ENCODE measurements at places on chromosomes 16 and 17. TPM values are rescaled to one million over a fixed set of nuclear protein-coding genes. Genes with fewer than 3 reads are reported as not detected.

- DNase-seq = no peak
Measured at GRCh38 chr17:51937264-51937663, 221.2 kb downstream of the CA10 start.

DNA sequence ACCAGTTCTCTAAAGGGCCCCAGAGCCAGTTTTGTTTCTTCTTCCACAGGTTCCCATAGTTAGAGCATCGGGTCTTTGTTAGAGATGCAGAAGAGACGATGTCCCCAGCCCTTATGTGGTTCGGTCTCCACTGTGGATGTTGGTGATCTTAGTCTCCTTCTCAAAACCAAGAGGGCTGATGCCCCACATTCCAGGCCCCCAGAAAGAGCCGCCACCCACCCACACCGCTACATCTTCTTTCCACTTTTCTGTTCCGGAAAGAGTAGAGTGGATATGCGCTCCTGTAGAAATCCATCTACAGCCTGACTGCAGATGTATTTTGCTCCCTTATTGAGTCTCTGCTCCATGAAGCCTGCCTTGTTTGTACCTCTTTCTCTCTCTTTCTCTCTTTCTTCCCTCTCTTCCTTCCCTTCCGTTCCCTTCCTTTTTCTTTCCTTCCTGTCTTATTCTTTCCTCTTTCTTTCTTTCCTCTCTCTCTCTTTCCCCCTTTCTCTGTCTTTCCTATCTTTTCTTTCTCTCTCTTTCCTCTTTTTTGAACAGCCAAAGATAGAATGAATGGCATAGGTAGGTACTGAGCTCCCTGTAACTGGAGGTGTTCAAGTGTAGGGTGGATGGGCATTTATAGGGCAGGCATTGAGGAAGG is 224.3 kb downstream of the SEC14L1 start:
- no peak for DNase-seq

DNA sequence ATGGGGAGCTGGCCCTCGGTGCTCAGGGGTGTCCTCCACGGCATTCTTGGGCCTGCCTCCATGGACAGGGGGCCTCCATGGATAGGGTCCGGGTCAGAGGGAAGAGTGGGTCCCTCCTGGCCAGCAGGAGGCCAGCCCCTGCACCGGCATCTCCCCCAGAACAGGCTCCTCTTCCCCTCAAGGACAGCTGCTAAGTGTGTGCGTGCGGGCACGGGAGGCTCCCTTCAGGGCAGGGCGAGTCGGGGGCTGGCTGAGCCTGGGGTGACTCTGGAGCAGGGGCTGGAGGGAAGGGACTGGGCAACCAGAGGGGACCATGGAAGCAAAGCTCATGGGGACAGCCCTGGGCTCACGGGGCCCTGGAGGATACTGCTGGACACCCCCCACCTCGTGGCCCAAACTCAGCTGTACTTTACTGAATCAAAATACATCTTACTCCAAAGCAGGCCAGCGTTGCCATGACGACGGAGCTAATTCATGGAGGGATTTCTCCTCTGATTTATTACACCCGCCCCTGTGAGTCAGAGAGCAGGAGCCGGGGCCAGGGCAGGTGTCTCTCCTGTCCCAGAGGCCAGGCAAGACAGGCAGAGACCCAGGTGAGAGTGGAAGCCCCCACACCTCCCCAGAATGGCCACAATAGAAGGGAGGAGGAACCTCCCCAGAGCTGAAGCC is 2.1 kb downstream of the CASKIN1 start:
- peak; percentile 60 for DNase-seq

- no peak for DNase-seq
Measured at GRCh38 chr17:39960524-39961041, 2.2 kb upstream of the GSDMA start.

GRCh38 chr17:2107506-2107905 is 52.6 kb downstream of the HIC1 start:
- no peak for DNase-seq

- DNase-seq = no peak
Measured at GRCh38 chr17:72900654-72900971, 191.9 kb downstream of the SLC39A11 start.

TMEM238L gene
- not detected for total RNA-seq
